Activated CD8-positive, alpha-beta memory T cell treated with anti-CD3 and anti-CD28 coated beads, Interleukin-2, amount 50 U/mL, for 4 hours (primary cell): ENCODE measurements at places on chromosomes 16 and 17.

DNA sequence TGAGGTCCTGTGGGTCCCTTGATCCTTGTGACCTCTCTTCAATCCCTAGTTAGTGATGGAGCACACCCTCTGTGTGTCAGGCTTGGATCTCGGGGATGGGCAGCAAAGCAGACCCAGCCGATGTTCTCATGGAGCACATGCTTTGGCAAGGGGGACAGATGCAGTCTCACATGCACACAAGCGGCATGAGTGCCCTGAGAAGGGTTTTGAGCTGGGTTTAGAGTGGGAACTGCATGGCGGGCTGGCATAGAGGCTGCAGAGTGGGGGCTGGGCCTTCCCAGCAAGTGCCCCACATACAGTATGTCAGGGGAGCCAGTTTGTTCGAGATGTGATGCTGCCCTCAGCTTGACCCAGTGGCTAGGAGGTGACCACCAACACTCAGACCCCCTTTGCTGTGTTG, 41.6 kb downstream of the B9D1 start:
- no peak for DNase-seq

DNA sequence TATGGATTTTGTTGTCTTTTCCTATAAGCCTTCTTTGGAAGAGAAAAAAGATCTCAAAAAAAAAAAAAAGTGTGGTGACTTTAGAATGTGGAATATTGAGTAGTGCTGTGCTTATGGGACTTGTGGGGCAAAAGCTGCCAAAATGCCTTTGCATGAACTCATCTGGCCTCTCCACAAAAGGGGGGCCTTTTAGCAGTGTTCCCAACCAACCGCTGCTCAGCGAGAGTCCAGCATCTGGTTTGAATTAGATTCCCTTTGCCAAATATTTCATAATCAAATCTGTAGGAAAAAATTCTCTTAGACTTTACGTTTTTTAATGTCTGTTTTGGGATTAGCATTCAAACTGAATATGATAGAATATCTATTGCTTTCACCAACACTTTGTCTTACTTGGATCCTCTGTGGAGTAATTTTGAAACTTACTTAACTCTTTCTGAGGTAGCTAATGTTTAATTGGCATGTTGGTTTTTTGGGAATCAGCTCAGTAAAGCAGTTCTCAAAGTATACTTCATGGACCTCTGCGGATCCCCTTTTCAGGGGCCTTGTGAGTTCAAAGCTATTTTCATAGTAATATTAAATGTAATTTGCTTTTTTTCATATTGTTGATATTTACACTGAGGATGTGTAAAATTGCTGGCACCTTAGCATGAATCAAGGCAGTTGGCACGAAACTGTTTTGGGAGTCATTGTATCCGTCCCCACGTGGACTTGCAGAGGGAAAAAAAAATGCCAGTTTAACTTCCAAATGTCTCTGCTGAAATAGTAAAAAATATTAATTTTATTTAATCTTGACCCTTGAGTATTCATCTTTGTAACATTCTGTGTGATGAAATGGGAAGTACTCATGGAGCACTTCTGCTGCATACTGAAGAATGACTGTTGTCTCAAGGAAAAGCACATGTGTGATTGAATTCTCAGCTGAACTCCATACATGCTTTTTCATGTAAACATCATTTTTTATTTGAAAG, 34.7 kb upstream of the VPS4A start:
- DNase-seq = no peak

DNA sequence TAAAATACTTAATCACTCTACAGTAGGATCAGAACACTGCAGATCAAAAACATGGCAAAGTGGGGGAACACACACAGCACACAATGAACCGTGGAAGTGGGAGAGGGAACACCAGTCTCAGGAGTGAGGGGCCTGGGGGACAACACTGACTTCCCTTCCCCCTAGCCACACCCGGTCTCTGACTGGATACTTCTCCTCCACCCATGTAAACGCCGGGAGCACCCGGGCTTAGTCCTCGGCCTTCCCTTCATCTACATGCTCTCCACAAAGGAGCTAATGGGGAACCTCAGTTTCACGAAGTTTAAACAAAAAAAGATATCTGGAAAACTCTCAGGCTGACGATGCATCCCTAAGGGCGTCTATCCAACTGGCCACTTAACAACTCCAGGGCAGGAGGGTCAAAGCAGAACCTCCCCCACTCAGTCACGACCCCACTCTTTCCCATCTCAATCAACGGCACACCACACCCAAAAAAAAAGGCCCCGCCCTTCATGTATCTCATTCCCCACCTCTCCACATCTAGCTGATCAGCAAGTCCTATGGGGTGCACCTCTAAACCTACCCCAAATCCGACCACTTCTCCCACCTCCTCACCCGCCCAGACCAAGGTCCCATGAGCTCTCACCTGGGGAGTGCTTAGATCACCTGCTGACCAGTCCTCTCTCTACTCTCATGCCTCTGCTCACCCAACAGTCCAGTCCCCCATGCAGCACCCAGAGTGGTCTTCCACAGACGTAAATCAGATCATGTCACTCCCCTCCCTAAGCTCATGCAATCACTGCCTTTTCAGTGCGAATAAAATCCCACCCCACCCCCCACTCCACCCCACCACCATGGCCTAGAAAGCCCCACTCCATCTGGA, 7.4 kb downstream of the ZDHHC7 start:
- no peak for DNase-seq

DNA sequence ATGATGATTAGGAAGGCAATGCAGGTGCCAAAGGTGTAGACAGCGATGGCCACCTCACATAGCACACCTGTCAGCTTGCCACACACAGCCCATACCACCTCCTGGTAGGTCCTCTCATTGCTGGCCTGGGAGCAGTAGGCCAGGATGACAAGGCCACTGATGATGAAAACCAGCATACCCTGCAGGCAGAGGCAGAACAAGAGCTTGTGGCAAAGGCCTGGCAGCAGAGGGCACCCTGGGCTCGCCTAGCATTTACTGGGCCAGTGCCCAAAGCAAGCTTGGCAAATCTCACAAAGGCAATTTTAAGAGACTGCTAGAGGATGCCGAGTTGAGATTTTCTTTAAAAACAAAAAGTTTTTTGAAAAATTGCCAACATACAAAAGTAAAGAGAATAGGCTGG, 5.9 kb downstream of the SLC38A7 start:
- DNase-seq = no peak

GRCh38 chr17:78053777-78054468, 74.6 kb downstream of the TMC6 start:
- DNase-seq = no peak

GRCh38 chr17:62966426-62967204, 580 bp downstream of the TANC2 start:
- DNase-seq = no peak

DNA sequence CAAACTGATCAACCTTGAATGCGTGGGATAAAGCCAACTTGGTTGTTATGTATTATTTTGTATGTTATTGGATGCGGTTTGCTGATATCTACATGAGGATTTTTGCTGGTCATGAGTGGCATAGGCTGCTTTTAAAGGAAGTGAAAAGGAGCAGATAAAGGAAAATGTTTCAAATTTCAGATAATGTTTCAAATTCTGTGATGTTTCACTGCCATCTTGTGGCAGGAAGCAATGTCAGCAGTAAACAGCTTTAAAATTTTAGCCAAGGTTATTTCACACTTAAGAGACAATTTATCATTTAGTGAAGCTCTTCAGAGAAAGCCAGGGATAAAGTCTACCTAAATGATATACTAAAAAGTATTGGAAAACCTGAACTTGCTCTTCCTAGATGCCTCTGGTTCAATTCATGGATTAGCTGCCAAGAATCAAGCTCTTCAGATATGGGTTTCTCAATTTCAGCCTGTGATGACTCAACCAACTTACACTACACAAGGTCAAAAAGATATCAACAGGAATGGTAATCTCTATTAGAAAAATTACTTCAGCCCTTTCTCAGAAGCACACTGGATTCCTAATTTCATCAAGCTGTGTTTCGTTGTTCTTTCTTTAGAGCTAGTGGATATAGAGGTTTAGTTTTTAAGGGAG, 136.0 kb upstream of the C17orf78 start:
- no peak for DNase-seq

DNA sequence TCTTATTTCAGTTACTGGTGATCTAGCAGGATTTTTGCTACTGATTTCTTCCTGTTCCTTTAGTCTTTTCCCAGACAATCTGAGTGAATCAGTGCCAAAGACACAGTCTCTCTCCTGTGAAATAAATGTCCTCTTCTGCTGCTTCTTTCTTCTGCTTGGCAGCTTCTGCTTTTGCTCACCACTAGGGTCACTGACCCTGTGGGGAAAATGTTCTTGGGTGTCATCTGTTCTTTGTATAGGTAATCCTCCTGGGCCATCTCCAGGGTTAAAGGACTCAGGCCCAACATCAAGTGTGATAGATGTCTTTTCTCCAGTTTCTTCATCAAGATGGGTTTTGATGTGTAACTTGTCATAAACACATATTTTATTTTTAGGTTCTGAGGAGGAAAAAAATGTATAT, 5.2 kb downstream of the PALB2 start:
- no peak for DNase-seq

- DNase-seq = no peak
Measured at GRCh38 chr16:2468725-2469398, 2.2 kb upstream of the NTN3 start.

DNA sequence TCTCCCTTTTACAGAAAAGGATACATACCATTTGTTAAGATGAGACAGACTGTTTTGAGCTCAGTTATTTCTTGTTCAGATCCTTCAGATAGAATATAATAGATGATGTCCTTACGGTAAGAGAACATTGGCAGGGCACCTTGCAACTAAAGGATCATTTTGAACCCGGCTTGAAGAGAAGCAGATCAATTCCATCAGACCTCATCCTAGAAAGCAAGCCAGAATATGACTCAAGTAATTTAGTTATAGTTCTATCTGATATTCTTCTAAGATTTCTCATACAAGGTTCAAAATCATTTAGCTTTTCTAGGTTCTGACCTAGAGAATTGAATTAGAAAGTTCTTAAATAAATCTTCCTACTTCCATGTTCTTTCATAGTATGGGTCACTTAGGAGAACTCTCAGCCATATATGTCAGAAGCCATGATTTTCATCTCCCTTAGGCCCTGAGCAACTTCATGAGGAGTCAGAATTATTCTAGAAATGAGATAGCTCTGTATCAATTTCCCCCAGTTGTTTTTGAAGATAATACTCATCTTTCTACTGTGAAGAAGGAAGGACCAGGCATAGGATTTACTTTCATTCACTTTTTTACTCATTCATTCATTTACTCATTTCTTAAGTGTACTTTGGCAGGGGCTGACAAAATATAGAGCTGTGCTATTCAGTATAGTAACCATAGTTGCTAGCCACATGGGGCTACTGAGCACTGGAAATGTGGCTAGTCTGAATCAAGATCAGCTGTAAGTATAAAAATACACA, 2.5 kb upstream of the CMTM1 start:
- DNase-seq = no peak

DNA sequence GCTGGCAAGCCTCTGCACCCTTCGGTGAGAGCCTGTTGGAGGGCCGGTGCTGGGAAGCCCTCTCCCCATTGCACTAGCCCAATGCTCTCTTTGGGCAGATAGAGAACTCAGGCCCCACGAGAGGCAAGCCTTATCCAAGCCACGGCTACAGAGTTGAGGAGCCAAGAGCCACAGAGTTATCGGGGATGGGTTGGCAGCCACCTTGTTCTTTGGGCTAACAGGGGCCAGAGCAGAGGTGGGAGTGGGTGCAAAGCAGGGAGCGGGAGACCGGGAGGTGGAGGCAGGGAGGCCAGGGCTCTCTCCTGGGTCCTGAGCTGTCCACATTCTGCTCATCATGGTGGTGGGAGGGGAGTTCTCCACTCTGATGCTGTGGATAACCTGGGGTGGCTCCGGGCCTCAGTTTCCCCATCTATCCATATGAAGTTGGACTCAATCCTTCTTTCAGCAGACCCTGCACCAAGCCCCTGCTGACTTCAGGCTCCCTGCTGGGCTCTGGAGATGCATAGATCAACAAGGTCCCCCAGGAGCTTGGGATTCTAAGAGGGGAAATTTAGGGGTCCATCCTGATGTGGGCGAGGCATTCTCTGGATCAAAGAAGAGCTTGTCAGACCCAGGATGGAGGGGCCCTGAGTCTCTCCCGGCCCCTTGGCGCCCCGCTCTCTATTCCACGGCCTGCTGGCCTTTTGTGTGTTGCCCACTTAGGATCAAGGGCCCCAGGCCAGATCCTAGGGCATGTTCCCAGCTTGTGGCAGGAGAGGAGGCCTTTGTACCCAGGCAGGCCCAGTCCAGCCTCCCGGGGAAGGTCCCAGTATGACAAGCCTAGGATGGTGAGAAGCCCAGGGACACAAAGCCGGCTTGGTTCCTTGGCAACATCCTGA, 557 bp upstream of the CX3CL1 start:
- no peak for DNase-seq

GRCh38 chr16:14486520-14487303, 143.3 kb downstream of the PARN start:
- no peak for DNase-seq

GRCh38 chr17:50047488-50048126, 8.3 kb upstream of the ITGA3 start:
- DNase-seq = no peak

GRCh38 chr17:61404913-61405685, 5.5 kb downstream of the TBX2 start:
- peak; percentile 11 for DNase-seq

DNA sequence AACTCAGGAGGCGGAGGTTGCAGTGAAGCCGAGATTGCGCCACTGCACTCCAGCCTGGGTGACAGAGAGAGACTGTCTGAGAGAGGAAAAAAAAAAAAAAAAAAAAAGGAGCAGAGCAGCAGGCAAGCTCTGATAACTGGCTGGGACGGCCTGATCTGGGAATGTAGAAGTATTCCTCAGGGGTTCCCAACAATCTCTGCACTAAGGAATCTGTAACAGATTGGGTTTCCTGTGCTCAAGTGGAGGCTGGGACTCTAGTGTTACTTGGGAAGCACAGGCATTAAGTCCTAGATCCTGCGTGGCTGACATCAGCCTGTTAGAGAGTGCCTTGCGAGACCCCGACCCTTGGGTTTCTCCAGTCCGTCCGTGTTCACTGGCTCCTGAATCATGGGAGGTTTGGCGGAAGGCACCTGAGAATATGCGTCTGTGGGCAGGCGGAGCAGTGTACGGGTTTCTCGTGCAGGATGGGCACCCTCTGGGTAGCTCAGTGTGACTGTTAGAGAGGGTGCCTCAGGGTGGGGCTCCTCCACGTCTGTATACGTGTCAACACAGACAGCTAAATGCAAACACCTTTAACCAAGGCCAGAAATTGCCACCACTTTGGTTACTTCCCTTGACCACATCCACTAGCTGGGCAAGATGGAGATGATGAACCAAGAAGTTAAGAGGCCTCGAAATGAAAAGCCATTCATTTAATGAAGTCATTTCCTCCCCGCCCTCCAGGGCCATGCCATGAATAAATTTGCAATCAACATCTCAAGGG, 174.9 kb upstream of the RPL38 start:
- no peak for DNase-seq
